Activated CD4-positive, alpha-beta memory T cell treated with anti-CD3 and anti-CD28 coated beads, Interleukin-2, amount 10 ng/mL, durations not matched to agents 7 days and 5 days (primary cell): ENCODE measurements at places on chromosomes 6 and 20.

- DNase-seq = no peak
Observed at GRCh38 chr20:13041574-13042457, 33.0 kb downstream of the SPTLC3 start.

DNA sequence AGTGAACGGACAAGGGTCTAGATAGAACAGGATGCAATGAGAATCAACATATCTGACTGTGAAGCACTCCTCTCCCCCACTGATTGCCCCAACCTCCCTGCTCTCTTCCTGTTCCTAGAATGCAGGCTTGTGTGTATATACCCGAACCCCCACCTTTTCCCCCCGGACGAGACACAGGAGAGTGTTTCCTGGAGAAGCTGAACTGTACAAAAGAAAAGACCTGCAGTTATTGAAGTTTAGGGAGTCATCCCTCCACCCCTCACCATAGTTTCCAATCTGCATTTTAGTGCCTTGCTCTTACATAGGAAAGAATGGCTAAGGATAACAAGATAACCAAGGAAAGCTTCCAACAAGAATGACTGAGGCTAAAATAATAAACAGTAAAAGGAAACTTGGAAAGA, 55.5 kb upstream of the PDE10A start:
- DNase-seq = no peak

GRCh38 chr20:41425180-41425884, 58.7 kb upstream of the EMILIN3 start:
- DNase-seq = no peak

- DNase-seq = no peak
Observed at GRCh38 chr6:108029226-108029921, 45.2 kb downstream of the OSTM1 start.

GRCh38 chr6:89183294-89183693, 33.9 kb downstream of the GABRR1 start:
- DNase-seq = no peak
